ENCODE measurements at places on chromosomes 1 and 21.

DNA sequence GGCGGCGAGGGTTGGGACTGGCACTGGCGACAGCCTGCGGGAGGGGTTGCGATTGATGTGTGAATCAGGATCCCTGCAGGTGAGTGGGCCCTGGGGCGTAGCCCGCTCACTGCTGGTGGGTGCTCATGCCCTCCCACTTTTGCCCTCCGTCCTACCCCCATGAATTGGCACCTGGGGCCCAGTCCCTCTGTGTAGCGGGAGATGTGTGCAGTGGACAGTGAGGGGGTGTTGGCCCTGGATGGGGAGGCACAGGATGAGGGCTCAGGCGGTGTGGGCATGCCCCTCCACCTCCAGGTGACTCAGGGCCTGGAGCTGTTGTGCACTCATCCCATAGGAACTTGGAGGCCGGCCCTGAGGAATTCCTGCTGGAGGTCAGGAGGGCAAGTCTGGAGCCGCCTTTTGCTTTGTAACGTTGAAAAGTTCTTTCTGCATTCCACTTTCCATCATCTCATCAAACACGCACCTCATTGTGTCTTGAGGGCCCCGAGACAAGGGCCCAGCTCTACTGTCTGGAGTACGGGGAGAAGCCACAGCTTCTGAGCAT, 3.0 kb downstream of the PEAR1 start:
- no peak for DNase-seq

DNA sequence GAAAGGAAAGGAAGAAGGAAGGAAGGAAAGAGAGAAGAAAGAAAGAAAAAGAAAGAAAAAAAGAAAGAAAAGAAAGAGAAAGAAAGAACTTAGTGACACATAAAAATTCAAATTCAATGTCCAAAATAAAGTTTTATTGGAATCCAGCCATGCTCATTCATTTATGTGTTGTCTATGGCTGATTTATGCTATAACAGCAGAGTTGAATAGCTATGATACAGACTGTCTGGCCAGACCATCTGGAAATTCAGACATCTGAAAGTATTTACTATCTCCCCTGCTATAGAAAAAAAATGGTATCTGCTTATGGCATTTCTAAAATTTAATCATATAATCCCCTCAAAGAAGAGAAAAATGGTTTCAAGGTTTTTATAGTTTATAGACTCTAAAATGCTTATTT, 79.4 kb upstream of the RRP15 start:
- DNase-seq = no peak

DNA sequence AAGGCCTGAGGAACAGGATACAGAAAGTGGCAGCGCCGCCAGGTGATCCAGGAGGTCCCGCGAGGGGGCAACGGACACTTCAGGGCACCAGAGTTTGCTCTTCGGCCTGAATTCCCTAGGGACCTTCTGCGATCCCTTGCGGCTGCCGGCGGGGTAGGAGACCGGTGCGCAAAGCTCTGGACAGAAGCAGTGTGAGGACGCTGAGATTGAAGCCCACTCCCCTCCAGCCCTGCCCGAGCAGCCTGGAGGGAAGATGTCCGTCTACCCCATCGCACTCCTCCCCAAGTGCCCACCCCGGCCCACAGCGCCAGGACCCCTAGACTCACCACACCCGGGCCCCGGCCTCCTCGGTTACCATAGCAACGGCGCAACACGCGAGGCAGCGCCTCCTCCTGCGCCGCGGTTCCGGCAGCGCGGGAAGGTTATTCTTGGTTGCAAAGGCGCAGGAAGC, at the start of gene ANKRD45:
Gene ANKRD45, minus strand, starts transcription at position 361 of the 451 bp plus-strand sequence. CDS start 10,433 bp downstream, outside the sequence.
- DNase-seq = no peak

- DNase-seq = no peak
Observed at GRCh38 chr1:9298282-9298681, 5.6 kb downstream of the SPSB1 start.

DNA sequence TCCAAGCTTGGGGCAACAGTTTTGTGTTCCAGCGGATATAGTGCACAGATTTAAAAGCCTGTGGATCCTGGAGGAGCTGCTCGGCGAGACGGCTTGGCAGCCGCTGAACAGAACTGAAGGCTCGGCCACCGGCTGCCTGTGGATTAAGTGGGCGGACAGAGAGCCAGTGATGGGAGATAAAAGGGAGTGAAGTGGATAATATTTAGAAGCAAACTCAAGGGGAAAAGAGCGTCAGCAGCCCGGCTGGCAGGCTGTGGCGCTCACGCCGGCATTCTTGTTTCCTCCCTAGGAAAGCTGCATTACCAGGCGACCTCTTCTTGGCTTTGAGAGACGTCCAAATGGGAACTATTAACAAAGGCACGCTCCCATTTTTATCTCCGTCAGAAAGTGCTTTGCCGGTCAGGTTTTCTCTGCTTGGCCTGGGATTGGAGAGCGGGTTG, 10.4 kb downstream of the TRABD2B start:
- no peak for DNase-seq

DNA sequence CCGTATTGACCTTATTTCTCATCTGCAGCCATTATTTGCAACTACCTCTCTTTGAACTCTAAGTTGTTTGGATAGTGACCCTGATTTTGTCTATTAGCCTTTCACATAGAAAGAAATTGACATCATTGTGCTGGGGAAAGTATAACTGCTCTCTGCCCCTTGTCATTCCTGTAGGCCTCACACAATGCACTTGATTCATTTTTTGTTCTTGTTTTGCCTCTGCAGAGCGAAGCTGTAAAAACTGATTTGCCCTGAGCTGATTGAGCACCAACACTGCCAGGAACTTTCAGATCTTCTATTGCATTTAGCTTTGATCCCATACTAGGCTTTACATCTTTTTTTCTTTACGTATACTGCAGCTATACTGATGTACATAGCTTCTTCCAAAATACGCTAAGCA, 167.2 kb upstream of the PTBP2 start:
- no peak for DNase-seq

DNA sequence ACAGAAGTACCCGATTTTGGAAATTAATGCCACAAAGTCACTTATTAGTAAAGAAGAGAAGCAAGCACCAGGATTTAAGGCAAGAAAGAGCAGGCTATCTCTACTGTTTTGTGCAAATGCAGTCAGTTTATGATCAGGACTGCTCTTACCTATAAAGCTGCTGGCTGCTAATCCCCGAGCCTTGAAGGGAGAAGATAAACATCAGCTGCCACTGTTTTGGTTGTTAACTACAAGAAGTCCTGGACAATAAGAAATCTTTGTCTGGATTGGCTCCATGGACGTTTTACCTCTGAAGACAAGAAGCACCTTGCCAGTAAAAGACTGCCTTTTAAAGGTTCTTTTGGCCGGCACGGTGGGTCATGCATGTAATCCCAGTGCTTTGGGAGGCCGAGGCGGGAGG, 21.4 kb downstream of the FRRS1 start:
- no peak for DNase-seq

DNA sequence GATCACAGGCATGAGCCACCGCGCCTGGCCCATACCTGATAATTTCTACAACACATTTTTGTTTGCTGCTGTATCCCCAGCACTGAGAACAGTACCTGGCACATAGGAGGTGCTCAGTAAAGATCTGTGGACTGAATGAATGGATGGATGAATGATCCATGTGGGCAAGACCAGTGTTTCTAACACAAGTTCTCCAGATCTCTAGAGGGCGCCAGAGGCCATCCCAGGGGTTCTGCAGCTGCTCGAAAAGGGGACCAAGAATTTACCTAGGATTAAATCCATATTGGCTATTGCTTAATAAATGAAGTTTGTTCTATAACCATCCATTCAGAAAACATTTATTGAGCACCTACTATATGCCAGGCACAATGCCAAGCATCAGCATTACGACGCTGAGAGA, 167.7 kb downstream of the ACTL8 start:
- DNase-seq = peak; percentile 17

- DNase-seq = no peak
Observed at GRCh38 chr1:72435025-72435424, 152.7 kb upstream of the NEGR1 start.

DNA sequence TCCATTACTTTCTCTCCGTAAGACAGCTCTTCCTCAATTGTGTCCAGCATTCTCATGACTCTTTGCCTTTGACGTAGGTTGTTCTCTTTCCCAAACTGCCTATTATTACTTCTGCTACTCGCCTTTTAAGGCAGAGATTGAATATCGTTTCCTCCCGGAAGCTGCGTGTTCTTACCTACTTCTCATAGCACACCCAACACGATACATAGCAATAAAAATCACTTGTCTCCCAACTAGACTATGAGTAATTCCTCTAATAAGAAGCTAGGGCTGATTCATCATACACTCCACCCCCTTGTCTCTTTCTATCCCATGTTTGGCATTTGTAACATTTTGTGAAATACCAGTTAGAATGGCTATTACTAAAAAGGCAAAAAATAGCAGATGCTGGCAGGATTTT, 55.8 kb upstream of the SGIP1 start:
- no peak for DNase-seq

DNA sequence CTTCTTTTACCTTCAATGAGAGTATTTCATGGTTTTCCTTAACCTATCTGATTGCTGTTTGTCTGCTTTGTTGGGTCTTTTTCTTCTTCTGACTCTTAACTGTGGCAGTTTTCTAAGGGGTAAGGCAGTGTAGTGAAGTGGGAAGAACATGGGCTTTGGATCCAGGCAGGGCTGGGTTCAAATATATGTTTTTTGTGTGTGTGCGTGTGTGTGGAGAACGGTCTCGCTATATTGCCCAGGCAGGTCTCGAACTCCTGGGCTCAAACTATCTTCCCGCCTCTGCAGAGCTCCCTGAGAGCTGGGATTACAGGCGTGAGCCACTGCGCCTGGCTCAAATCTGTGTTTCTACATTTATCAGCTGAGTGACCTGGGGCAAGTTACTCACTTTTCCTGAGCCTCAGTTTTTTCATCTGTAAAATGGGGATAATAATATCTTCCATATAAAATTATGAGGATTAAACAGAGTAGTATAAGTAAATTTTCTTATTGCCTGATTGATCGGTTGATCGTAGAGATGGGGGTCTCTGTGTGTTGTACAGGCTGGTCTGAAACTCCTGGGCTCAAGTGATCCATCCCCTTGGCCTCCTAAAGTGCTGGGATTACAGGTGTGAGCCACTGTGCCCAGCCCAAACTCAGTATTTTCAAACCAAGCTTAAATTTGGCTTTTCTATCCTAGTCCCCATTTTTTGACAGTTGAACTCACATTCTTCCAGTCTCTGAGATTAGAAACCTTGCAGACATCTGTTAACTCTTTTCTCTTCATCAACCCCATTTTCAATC, 36.0 kb upstream of the MACF1 start:
- DNase-seq = no peak

DNA sequence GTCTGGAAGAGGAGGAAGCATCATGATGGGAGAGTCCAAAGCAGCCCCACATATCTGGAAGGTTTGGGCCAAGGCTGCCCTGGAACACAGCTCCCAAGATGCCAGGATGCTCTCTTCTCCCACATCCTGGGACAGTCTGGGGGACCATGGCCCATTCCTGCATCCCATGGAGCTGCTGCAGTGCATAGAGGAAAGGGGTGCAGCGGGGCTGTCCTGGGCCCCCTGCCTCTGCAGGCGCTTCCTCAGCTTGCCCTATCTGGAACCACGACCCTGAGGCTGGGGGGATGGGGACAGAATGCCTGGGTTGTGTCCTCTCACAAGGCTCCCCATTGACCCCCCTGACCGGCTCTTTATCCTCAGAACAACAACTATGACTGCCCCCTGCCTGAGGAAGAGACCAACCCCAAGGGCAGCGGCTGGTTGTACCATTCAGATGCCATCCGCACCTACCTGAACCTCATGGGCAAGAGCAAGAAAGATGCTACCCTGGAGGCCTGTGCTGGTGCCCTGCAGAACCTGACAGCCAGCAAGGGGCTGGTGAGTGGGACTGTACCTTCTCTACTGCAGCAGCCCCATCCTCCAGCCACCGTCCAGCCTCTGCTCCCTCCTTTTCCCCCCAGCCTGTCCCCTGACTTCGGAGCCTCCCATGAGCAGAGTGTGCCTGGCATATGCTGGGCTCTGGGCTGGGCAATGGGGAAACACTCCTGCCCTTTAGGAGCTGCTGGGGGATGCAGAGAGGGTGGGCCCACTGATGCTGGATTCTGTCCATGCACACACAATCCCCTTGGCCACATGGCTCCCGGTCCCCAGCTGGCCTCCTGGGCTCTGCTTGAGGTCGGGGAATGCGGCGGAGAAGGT, 39.6 kb downstream of the PKP1 start:
- no peak for DNase-seq

DNA sequence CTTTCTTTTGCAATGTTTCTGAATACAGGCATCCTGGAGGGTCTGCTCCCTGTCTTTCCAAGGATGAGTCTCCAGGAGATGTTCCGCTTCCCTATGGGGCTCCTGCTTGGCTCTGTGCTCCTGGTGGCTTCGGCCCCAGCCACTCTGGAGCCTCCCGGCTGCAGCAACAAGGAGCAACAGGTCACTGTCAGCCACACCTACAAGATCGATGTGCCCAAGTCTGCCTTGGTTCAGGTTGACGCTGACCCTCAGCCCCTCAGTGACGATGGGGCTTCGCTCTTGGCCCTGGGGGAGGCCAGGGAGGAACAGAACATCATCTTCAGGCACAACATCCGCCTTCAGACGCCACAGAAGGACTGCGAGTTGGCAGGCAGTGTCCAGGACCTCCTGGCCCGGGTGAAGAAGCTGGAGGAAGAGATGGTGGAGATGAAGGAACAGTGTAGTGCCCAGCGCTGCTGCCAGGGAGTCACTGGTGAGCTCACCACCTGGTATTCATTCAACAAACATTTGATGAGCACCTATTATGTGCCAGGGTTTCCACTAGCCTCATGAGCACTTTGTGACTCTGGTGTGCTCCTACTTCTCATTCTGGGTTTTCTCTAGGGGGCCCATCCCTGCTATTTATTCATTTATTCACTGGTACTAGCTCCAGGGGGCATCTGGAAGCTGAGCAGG, 9.9 kb downstream of the TNN start:
- DNase-seq = no peak

DNA sequence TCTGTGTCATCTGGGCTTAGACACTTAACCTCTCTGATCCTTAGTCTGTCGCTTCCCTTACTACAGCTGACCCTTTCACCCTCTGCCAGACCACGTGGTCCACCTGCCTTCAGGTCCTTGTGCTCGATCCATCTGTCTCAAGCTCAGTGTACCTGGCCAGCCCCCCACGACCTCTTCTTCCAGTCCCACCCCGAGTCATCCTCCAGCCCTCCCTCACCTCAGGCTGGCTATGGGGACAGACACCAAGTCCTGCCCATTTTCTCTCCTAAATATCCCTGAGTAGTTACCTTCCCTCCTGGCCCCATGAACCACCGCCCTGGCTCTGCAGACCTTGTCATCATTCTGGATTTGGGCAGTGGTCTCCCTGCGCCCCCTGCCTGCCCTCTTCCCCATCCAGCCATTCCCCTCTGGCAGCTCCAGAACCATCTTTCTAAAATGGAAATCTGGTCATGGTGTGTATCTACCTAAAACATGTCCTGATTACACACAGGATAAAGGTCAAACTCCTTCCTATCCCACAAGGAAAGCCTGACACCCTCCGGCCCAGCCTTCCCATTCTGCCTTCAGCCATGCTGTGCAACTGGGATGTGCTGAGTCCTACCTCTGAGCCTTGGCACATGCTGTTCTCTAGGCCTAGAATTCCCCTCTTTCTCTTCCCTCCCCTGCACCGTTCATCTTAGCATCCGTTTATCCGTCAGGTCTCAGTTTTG, 107.6 kb downstream of the EPHB2 start:
- DNase-seq = no peak
